ENCODE measurements at places on chromosomes 2 and 18. TPM values are rescaled to one million over a fixed set of nuclear protein-coding genes. Genes with fewer than 3 reads are reported as not detected.

The HOXD8 gene
- total RNA-seq, result not detected

The SCN3A gene
- not detected for total RNA-seq

The ATP6V1B1 gene
- not detected for total RNA-seq

The INHA gene
- not detected for total RNA-seq

The DES gene
- total RNA-seq, result not detected

The ACVR1C gene
- total RNA-seq, result 2.1 TPM

The SH3YL1 gene
- total RNA-seq, result 28.7 TPM

The DOK6 gene
- total RNA-seq, result not detected

The FKBP1B gene
- total RNA-seq, result 0.43 TPM

The IL36B gene
- not detected for total RNA-seq

The UPP2 gene
- total RNA-seq, result not detected

The B4GALT6 gene
- 0.86 TPM for total RNA-seq

The TLX2 gene
- total RNA-seq, result 0.63 TPM

The POMC gene
- 2.8 TPM for total RNA-seq

The OSBPL6 gene
- total RNA-seq, result 0.13 TPM

The SULT1C4 gene
- not detected for total RNA-seq

The NR4A2 gene
- 1.7 TPM for total RNA-seq

The EIF2AK2 gene
- 37.5 TPM for total RNA-seq

The SIX3 gene
- total RNA-seq, result not detected

The PLEKHM3 gene
- 6.2 TPM for total RNA-seq

The CD302 gene
- 0.29 TPM for total RNA-seq

The ALLC gene
- total RNA-seq, result not detected

The SOX11 gene
- total RNA-seq, result not detected

The GCKR gene
- not detected for total RNA-seq

The CNTNAP5 gene
- not detected for total RNA-seq

The SKOR2 gene
- total RNA-seq, result not detected

The QPCT gene
- total RNA-seq, result not detected

The C1GALT1C1L gene
- total RNA-seq, result not detected

The ASPRV1 gene
- total RNA-seq, result 1.2 TPM
